ENCODE measurements at places on chromosomes 2 and 18.

DNA sequence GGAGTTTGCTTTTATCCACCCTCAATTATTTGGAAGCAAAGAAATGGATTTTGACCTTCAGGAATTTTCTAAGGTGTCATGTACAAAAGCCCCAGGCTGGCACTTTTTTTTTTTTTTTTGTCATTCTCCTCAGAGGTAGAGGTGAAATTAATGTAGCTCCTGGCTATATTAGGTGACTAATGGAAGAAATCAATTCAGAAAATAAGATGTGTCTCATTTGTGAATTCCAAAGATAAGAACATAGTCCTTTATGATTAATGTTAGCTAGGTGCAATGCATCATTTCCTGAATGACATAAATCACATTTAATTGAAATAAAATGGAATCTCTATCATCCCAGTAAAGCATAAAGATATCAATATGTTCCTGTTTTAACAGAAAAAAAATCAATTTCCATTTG is 477.6 kb downstream of the FBXO15 start:
- no peaks in the 10 kb centered on the region for H3K27me3 ChIP-seq
- H3K4me3 ChIP-seq, result no peak overlapping the region
- no peaks in the 10 kb centered on the region for H3K36me3 ChIP-seq
- no peak overlapping the region for H3K27ac ChIP-seq

GRCh38 chr2:54634564-54635511 is 88.6 kb upstream of the EML6 start:
- H3K27ac ChIP-seq, result peak overlapping the region; percentile 75
- peaks cover 51% of the 10 kb centered on the region for H3K4me1 ChIP-seq

- H3K36me3 ChIP-seq, result no peaks in the 10 kb centered on the region
- no peaks in the 10 kb centered on the region for H3K27me3 ChIP-seq
- no peak for DNase-seq
- no peak overlapping the region for H3K27ac ChIP-seq
- H3K4me3 ChIP-seq, result no peak overlapping the region
Measured at GRCh38 chr2:218447072-218447471, 28.1 kb downstream of the VIL1 start.

DNA sequence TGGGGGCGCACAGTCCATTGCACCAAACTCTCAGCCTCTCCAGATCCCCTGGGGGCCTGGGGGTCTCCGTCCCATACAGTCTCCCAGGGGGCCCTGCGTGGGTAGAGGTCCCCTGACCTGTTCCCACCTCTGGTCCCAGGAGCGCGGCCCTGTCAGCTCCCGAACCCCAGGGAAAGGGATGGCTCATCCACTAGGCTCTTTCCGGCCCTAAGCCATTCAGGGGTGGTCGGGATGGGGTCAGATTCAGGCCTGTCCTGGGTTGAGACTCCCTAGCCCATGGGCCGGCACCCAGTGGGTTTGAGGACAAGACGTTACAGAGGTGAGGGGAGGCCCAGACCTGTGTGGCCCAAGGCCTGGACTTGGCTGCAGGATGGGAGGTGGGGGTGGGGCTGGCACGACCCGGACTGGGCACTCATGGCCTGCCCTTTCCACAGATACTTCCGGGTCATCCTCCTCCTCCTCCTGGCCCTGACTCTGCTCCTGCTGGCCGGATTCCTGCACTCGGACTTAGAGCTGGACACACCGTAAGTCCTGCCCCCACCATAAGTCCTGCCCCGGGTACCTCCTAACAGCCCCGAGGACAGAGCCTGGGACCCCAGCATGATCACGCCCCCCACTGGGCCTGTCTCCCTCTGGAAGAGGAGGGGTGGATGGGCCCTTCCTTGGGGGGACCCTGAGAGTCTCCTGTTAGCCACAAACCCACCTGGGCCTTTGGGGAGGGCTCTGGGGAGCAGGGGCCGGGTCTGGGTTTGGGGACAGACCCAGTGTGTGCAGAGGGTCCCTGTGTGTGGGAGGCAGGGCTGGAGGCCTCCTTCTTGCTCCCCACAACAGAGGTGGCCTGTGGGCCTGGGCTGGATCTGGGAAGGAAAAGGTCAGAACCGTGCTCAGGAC is 10.1 kb upstream of the NEU4 start:
- peaks cover 7% of the 10 kb centered on the region for H3K4me1 ChIP-seq
- no peak overlapping the region for H3K4me3 ChIP-seq
- H3K27ac ChIP-seq, result no peak overlapping the region
- no peaks in the 10 kb centered on the region for H3K27me3 ChIP-seq
- DNase-seq, result peak; percentile 77

GRCh38 chr2:193303464-193303863 is 1108.7 kb upstream of the TMEFF2 start:
- H3K36me3 ChIP-seq, result no peaks in the 10 kb centered on the region
- no peak overlapping the region for H3K27ac ChIP-seq
- H3K4me1 ChIP-seq, result no peaks in the 10 kb centered on the region
- H3K27me3 ChIP-seq, result no peaks in the 10 kb centered on the region
- no peak for DNase-seq

- DNase-seq, result no peak
- H3K4me3 ChIP-seq, result peak overlapping the region; percentile 89
- peaks cover 14% of the 10 kb centered on the region for H3K4me1 ChIP-seq
- H3K27me3 ChIP-seq, result no peaks in the 10 kb centered on the region
Measured at GRCh38 chr2:28390746-28391563, 1.7 kb upstream of the FOSL2 start.

DNA sequence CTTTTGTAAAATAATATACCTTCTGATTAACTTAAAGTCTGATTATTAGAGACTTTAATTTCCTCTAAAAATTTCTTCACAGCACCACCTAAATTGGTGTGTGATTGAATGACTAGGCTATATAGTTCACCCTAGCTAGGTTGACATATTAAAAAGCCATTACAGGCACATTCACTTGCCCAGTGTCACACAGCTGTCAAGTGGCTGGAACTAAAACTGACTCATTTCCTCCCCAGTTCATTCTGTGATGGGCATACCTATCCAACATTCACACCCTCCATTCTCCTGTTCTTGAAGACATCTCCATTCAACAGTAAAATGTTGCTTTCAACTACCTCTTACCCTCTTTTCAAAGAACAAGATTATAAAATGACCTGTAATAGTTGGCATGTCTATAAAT is 334.5 kb downstream of the ARHGAP15 start:
- no peaks in the 10 kb centered on the region for H3K36me3 ChIP-seq
- H3K4me1 ChIP-seq, result peaks cover 4% of the 10 kb centered on the region
- no peak for DNase-seq
- no peaks in the 10 kb centered on the region for H3K27me3 ChIP-seq
- no peak overlapping the region for H3K27ac ChIP-seq

DNA sequence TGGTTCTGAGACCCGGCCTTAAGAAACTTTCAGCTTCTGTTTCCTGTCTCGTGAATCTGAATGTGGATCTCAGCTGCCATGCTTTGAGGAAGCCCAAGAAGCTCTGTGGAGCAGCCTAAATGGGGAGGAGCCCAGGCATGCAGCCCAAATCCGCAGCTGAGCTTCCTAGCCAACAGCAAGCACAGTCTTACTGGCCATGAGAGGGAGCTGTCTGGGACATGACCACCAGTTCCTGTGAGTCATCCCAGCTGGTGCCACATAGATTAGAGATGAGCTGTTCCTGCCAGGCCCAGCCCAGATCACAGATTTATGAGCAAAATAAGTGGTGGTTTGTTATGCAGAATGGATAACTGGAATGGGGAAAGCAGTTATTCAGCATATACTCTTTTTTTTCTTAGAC is 224.4 kb upstream of the APCDD1 start:
- peaks cover 14% of the 10 kb centered on the region for H3K4me1 ChIP-seq
- DNase-seq, result no peak
- no peaks in the 10 kb centered on the region for H3K36me3 ChIP-seq
- no peaks in the 10 kb centered on the region for H3K27me3 ChIP-seq
- H3K4me3 ChIP-seq, result no peak overlapping the region

- peak overlapping the region; percentile 56 for H3K27ac ChIP-seq
- peaks cover 35% of the 10 kb centered on the region for H3K4me1 ChIP-seq
- H3K36me3 ChIP-seq, result no peaks in the 10 kb centered on the region
- DNase-seq, result no peak
- no peaks in the 10 kb centered on the region for H3K27me3 ChIP-seq
Measured at GRCh38 chr2:100820523-100821254, 750 bp downstream of the NPAS2 start.

DNA sequence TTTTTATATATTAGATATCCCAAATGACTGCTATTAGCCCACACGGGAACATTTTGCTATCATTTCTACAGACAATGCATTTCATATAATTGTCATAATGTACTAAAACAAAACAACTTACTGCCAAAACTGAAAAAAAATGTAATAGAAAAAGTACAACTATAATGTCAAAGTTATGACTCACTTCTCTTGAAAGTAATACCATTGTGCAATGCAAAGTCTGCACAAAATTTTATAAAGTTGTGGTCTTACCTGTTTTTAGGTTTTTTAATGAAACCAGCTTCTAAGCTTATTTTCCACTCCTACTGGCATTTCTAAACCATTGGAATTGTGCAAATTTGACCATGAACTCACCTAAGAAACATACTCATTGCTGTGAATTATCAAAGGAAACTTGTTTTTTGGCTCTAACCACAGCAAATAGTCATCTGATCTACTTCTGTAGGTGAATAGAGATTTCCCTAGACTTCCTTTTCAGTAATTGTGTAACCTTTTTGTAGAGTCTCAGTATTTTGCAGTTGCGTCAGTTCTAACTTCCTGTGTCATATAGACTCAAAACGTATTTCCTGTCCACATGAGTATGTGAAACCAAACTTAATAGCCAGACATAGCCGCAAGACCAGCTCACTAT is 31.9 kb upstream of the TFPI start:
- H3K36me3 ChIP-seq, result no peaks in the 10 kb centered on the region
- H3K4me1 ChIP-seq, result peaks cover 8% of the 10 kb centered on the region
- no peak for DNase-seq
- H3K27ac ChIP-seq, result no peak overlapping the region
- H3K27me3 ChIP-seq, result no peaks in the 10 kb centered on the region
- no peak overlapping the region for H3K4me3 ChIP-seq

- H3K27ac ChIP-seq, result no peak overlapping the region
- no peaks in the 10 kb centered on the region for H3K27me3 ChIP-seq
- no peak overlapping the region for H3K4me3 ChIP-seq
- no peaks in the 10 kb centered on the region for H3K4me1 ChIP-seq
Measured at GRCh38 chr2:215145611-215146010, 7.2 kb upstream of the ABCA12 start.

GRCh38 chr2:233855345-233855744 is 1.0 kb upstream of the HJURP start:
- H3K27me3 ChIP-seq, result no peaks in the 10 kb centered on the region
- H3K4me3 ChIP-seq, result no peak overlapping the region
- H3K27ac ChIP-seq, result no peak overlapping the region
- H3K4me1 ChIP-seq, result peaks cover 14% of the 10 kb centered on the region
- H3K36me3 ChIP-seq, result no peaks in the 10 kb centered on the region

DNA sequence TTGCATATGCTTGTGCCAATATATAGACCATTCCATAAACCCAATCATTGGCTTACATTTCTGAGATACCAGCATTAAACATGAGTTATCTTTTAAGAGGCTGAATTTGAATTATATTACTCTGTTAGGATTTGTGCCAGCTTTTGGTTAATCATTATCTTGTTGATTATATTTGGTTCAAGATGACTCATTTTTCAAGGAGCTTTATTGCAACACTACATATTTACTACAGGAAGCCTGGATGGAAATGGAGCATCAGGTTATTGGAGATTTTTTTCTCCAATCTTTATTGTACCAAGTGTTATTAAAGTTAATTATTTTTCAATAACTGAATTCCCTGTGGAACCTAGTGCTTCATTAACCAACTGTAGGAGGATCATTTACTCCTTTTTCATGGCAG is 26.4 kb downstream of the EML4 start:
- H3K27me3 ChIP-seq, result no peaks in the 10 kb centered on the region
- peaks cover 8% of the 10 kb centered on the region for H3K4me1 ChIP-seq
- no peak for DNase-seq
- H3K27ac ChIP-seq, result no peak overlapping the region
- H3K36me3 ChIP-seq, result no peaks in the 10 kb centered on the region
- no peak overlapping the region for H3K4me3 ChIP-seq

GRCh38 chr2:134300585-134300984 is 46.7 kb downstream of the MGAT5 start:
- DNase-seq, result no peak
- no peaks in the 10 kb centered on the region for H3K36me3 ChIP-seq
- peaks cover 29% of the 10 kb centered on the region for H3K4me1 ChIP-seq
- H3K27me3 ChIP-seq, result no peaks in the 10 kb centered on the region
- no peak overlapping the region for H3K4me3 ChIP-seq

GRCh38 chr2:121505005-121505404 is 25.7 kb upstream of the RNU4ATAC start:
- DNase-seq, result no peak
- H3K4me3 ChIP-seq, result no peak overlapping the region
- no peaks in the 10 kb centered on the region for H3K27me3 ChIP-seq
- H3K4me1 ChIP-seq, result peaks cover 37% of the 10 kb centered on the region
- no peaks in the 10 kb centered on the region for H3K36me3 ChIP-seq
- H3K27ac ChIP-seq, result peak overlapping the region; percentile 64

GRCh38 chr2:112137516-112138158 is 548 bp upstream of the FBLN7 start:
- no peak for DNase-seq
- H3K27ac ChIP-seq, result peak overlapping the region; percentile 32
- H3K4me3 ChIP-seq, result peak overlapping the region; percentile 69
- H3K4me1 ChIP-seq, result no peaks in the 10 kb centered on the region
- H3K27me3 ChIP-seq, result no peaks in the 10 kb centered on the region

DNA sequence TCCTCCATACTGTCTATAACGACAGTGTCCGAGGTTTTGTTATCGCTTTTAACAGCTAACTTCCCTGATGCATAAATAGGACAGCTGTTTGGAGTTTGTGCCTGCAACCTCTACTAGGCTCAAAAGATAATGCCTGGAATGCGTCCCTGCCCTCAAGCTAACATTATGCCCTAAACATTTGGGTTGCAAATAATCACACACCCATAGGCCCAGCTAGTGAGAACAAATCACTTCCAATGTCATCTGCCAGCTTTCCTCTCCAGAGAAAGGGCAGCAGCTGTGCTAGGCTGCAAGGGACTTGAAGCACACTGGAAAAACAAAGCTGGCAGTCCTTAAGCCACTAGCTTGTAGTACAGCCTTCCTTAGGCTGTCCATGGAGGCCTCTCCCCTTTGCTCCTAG is 201.8 kb upstream of the LYPD1 start:
- no peaks in the 10 kb centered on the region for H3K36me3 ChIP-seq
- no peaks in the 10 kb centered on the region for H3K27me3 ChIP-seq

GRCh38 chr2:155412598-155412997 is 714.1 kb downstream of the KCNJ3 start:
- no peak overlapping the region for H3K4me3 ChIP-seq
- DNase-seq, result no peak
- H3K4me1 ChIP-seq, result no peaks in the 10 kb centered on the region
- no peaks in the 10 kb centered on the region for H3K36me3 ChIP-seq

GRCh38 chr2:210667711-210668110 is 111.3 kb downstream of the CPS1 start:
- H3K27me3 ChIP-seq, result no peaks in the 10 kb centered on the region
- no peaks in the 10 kb centered on the region for H3K36me3 ChIP-seq
- H3K27ac ChIP-seq, result no peak overlapping the region
- no peaks in the 10 kb centered on the region for H3K4me1 ChIP-seq
- H3K4me3 ChIP-seq, result no peak overlapping the region

- H3K27ac ChIP-seq, result no peak overlapping the region
- no peaks in the 10 kb centered on the region for H3K27me3 ChIP-seq
- DNase-seq, result no peak
- H3K36me3 ChIP-seq, result no peaks in the 10 kb centered on the region
Measured at GRCh38 chr18:27699137-27699536, 477.8 kb downstream of the CDH2 start.

- H3K4me3 ChIP-seq, result no peak overlapping the region
- peaks cover 6% of the 10 kb centered on the region for H3K4me1 ChIP-seq
- no peaks in the 10 kb centered on the region for H3K36me3 ChIP-seq
- no peaks in the 10 kb centered on the region for H3K27me3 ChIP-seq
- no peak overlapping the region for H3K27ac ChIP-seq
- no peak for DNase-seq
Measured at GRCh38 chr18:44869533-44869932, 188.8 kb downstream of the SETBP1 start.

GRCh38 chr18:56445422-56445821 is 193.0 kb downstream of the TXNL1 start:
- no peaks in the 10 kb centered on the region for H3K4me1 ChIP-seq
- H3K4me3 ChIP-seq, result no peak overlapping the region
- DNase-seq, result no peak
- H3K27me3 ChIP-seq, result no peaks in the 10 kb centered on the region

Data from vagina (tissue), 2 donors.